Stimulated activated CD4-positive, alpha-beta T cell treated with anti-CD3 and anti-CD28 coated beads, Interleukin-12 subunit alpha, Interleukin-12 subunit beta, amount 100 ng/mL, for 4 hours (primary cell): ENCODE measurements at places on chromosomes 2 and 18.

DNA sequence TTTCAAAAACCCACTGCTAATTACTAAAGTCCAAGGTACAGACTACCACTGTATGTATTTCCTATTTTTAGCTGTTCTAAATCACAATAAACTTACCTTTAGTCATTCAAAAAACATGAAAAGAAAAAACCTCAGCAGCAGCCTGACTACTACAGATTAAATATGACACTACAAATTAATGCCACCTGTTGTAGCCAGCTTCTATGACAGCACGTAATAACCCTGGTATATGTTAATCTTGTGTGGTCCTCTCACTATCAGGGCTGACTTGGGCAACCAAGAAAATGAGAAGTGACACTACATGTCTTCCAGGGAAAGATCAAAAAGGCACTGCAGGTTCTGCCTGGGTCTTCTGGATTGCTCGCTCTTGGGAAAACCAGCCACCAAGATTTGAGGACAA lies 90.6 kb upstream of the FAM124B start:
- DNase-seq, result no peak

GRCh38 chr2:28390746-28391563 lies 1.7 kb upstream of the FOSL2 start:
- DNase-seq, result no peak

- DNase-seq, result no peak
Observed at GRCh38 chr2:106062627-106063026, 131.5 kb downstream of the UXS1 start.

DNA sequence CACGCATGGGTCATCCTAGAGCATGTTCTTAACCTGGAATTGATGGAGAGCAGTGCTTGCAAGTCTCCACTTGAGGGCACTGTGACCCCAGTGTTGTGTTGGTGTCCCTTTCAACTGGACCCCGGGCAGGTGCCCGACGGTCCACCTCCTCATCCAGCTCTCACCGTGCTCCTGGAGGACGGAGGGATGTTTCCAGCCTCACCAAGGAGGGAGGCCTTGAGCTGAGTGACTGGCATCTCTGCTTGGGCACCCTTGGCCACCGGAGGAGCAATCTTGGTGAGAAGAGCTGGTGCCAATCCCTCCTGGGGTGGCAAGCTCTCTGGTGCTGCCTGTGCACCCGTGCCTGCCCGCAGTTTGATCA lies 45.4 kb upstream of the ASB18 start:
- no peak for DNase-seq

DNA sequence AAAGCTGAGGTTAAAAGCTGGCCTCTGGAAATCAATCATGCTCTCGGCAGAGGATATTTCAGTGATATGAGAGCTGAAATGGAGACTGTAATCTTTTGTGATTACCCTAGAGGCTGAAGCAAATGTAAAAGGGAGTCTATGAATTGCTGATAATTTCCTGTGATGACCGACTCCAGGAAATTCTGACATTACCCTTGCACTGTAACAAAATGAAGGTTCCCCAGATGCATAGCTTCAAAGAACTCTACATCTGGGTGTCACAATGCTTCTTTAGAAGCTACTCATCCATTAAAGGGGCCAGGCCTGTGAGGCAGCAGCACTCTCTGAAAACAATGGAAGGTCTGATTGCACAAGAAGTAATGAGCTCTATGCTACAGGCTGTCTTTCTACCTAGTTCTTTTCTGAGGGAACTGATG lies 268.2 kb upstream of the SESTD1 start:
- DNase-seq, result no peak

GRCh38 chr2:136248242-136248641 lies 130.3 kb upstream of the CXCR4 start:
- no peak for DNase-seq

DNA sequence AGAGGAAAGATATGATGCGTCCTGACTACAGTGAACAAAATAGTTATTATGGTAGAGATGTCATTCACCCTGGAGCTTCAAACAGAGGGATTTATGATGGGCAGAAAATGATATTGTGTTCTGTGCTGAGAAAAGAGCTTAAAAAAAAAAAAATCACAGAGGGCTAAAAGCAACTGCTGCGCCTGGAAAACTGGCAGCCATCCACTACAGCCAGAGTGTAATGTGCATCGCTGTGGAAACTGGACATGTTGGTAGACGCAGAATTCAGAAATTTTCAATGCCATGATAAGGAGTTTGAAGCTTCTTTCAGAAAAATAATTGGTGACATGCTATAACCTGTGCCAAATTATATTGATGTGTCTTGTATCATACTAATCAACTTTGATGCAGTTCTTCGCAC lies 122.9 kb upstream of the SOX11 start:
- DNase-seq, result no peak

DNA sequence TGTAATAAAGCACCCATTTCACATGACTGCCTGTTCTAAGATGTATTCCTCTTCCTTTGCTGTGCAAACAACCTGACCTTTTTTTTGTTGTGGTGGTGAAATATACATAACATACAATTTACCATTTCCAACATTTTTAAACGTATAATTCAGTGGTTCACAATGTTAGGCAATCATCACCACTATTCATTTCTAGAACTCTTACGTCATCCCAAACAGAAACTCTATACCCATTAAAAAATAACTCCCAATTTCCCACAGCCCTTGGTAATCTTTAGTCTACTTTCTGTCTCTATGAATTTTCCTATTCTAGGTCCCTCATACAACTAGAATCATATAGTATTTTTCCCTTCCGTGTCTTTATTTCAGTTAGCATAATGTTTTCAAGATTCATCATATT lies 36.7 kb downstream of the RND3 start:
- DNase-seq, result no peak

DNA sequence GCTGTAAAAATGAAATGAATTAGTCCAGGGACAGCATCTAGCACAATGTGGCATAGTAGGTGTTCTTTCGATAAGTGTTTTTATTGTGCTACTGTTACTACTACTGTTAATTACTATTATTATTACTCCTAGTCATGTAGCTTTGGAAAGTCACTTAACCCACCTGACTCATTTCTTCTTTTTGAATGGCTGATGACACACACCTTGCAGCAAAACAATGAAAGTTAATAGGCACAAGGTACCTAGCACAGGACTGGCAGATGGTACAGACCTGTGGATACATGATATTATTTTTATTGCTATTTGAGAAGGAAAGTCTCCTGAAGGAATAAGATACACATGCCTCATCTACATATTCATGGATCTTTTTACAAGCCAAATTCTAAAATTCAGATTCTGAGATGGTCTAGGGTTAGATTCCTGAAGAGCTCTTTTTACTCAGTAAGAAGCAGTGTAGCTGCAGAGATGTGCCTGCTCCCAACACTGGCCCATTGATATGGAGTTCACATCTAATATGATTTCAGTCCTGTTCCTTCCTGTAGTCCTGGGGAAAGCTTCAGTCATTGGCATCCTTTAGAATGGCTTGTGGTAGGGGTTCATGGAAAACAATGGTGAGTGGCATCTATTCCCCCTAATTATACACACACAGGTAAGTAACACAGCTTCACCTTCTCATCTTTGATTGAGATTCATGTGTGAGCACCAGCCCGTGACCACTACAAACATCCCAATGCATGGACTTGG lies 7.9 kb upstream of the ERMN start:
- DNase-seq, result no peak

DNA sequence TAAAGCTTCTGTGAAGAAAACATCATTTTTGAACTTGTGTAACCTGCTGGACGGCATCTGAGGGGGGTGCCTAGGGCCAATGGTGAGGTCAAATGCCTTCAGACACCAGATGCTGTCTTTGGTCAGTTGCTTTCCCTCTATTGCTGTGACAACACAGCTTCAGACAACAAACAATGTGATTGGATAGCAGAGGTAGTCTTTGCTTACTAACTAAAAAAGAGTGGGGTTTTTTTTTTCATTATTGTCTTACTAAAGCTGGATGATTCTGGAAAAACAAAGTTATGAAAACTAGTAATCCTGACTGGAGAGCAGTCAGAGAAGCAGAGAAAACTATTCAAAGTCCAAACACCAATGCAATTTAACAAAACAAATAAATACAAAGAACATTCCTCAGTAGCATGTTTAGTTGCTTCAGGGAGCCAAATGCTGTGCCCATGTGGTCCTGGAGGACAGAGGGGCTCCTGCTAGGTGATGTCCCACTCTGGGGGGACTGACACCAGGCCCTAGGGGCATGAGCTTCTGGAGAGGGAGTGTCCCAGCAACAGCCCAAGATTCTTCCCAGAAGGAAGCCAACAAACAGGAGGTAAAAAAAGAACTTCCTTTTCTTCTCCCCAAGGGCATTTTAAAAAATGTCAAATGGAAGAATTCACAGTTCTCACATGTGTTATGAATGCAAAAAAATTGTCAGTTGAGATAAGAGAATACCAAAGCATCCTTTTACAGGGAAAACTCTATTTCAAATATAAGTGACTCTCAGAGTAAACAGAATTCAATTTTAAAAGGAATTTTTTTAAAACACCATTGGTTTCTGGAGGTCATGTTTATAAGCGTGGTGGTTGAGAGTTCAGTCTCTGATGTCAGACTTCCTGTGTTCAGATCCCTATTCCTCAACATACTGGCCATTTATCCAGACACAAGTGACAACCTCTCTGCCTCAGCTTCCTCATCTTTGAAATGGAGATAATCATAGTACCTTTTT lies 181.1 kb upstream of the PGAP1 start:
- no peak for DNase-seq

- DNase-seq, result no peak
Observed at GRCh38 chr18:79645291-79645983, 34.2 kb upstream of the CTDP1 start.

DNA sequence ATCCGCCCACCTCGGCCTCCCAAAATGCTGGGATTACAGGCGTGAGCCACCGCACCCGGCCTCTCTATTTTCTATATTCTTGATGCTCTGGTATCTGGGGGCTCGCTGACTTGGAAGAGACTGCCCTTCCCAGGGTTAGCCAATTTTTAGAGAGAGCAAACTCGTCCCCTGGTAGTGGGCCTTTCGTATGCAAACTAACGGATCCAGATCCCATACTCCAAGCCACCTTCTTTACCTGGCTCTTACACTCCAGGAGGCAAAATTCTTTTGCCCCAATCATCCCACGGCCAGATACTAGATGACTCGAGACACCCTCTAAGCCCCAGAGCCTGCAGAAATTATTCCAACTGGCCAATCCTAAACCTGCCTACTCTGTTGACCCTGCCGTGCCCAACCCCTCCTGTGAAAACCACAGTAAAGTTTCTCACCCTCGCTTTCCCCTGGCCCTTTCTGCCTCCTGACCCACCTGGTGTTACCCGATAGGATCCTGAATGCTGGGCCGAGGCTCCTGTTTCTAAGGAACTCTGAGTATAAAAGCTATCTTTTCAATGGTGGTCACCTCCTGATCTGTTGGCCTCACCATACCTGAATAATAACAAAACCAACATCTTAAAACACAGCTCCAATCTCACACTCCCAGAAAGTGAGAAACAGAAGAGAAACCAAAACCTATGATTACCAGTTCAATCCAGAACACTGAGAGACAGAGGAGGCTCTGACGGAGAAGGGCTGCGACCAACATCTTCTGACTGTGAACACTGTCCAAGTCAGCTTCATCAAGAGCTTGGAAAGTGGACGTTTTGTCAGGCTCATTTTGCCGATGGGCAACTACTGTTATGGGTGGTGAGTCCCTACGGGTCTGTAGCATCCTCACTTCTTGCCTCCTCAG lies 57.6 kb upstream of the ZNF532 start:
- no peak for DNase-seq

DNA sequence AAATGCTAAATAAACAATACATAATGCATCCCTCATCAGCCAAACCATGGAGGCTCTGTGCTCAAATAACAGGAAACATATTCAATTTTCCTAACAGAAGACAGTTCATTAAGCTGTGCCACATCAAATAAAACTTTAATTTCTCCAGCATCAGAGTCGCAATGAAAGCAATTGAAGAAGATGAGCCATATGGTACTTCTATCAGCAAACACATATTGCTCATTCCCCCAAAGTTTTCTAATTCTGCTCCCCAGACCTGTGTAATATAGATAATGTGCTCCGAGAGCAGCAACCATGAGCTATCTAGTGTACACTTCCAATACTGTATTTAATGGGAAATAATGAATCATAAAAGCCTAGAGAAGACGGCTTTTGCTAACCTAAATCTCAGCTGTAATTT lies 263.2 kb downstream of the MEIS1 start:
- no peak for DNase-seq

- no peak for DNase-seq
Observed at GRCh38 chr2:65292106-65292400, 64.4 kb downstream of the ACTR2 start.

DNA sequence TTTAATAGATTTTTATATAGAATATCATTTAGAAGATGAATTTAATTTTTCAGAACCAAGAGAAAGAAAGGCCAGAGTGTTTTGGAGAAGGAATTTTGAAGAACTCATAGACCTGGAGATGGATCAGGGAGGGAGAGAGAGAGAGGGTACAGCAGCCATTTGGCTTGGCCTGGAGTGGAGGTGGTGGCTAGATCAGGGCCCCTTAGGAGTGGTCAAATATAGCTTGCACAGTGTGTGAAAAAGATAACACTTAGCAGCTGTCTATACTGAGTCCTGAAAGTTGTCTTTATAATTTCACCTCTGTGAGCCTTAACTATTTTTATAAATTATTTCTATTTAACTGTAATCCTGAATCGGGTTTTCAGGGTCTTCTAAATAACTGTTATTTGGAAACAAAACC lies 38.8 kb upstream of the ACYP2 start:
- DNase-seq, result no peak

GRCh38 chr18:50656841-50657470 lies 97.1 kb downstream of the MAPK4 start:
- DNase-seq, result no peak

- no peak for DNase-seq
Observed at GRCh38 chr2:231930593-231931281, 4.5 kb upstream of the NPPC start.

- DNase-seq, result no peak
Observed at GRCh38 chr2:26591619-26592505, 49.3 kb downstream of the CIB4 start.

GRCh38 chr2:109726379-109727270 lies 67.5 kb upstream of the RGPD5 start:
- no peak for DNase-seq

DNA sequence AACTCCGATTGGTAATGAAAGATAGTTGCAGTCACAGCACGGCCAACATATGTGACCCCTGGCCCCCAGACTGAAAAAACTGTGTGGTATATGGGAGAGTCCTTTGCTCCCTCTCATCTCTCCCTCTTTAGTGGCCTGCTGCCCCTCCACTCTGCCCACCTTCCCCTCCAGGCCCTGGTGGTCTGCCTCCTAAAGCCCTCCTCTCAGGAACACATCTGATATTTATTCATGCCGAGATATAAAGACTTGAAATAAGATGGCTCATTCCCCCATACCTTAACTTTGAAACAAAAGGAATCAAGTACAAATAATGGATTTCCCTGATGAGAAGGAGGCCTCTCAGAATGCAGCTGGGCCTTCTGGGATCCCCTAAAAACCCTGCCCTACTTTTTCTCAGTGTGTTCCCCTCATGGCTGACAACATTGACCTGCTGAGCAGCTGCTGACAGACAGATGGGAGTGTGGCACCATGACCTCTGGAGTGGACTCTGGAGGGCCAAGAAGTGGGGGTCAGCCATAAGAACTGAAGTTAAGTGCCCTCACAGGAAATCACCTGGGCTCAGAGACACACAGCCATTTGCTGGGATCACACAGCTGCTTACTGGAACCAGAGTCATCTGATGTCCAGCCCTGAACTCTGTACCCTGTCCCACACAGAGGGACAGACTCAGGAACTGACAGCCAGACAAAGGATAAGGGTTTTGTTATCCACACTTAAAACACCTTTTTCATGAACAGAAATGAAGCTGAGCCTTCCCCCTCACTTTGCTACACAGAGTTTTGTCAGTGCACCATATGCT lies 39.8 kb upstream of the ST8SIA3 start:
- DNase-seq, result no peak
